ENCODE measurements at places on chromosomes 16 and 17. TPM values are rescaled to one million over a fixed set of nuclear protein-coding genes. Genes with fewer than 3 reads are reported as not detected.

Gene WNK4
- polyA plus RNA-seq: 0.46 TPM

Gene RILP
- polyA plus RNA-seq: 29.7 TPM

Gene TBKBP1
- 14.2 TPM for polyA plus RNA-seq

Gene RNF112
- 0.84 TPM for polyA plus RNA-seq

Gene C17orf78
- not detected for polyA plus RNA-seq

Gene RHBDL3
- polyA plus RNA-seq: 0.21 TPM

Gene CTF1
- 5.8 TPM for polyA plus RNA-seq

Gene TNFRSF13B
- 0.15 TPM for polyA plus RNA-seq

Gene CDH13
- polyA plus RNA-seq: 2.8 TPM
